Fibroblast of skin of left biceps (primary cell): ENCODE measurements at places on chromosomes 3 and 15.
A peak's percentile ranks its signal among the peaks of the same experiment; 100 is the strongest.

DNA sequence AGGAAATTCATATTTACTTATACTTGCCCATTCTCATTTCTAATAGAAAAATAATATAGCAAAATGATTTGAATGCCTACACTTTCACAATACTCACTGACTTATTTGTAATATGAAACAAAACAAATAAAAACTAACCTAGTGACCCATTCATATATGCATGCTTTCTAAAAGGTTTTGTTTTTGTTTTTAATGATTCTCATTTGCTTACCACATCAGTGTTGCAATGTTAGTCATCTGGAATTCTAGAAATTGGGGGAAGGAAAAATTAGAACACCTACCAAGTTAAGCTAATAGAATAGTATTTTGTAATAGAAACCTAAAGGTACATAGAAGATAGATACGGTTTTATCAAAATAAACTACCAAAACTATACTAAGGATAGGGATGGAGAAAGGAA, 214.1 kb upstream of the CNTN6 start:
- DNase-seq, result no peak

DNA sequence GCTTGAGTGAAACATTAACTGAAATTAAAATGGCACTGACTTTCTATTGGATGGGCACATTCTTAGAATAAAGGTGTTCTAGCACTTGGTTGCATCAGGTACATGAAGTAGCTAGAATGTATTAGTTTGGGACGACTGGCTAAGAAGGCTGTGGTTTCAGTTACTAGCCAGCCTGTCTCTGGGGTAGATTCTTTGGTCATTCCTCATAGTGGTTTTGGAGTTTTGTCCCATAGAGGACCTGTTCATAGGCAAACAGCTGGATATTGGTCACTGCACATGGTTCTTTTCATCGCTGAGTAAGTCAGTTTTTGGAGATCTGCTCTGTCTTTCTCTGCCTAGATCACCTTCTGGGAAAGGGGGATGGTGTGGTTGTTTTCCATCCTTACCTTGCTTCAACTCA, 55.3 kb downstream of the ADAMTSL3 start:
- DNase-seq, result no peak

GRCh38 chr3:25631989-25632388, 32.7 kb downstream of the TOP2B start:
- no peak for DNase-seq

- no peak for DNase-seq
Observed at GRCh38 chr3:71245971-71246880, 337.3 kb downstream of the FOXP1 start.

- no peak for DNase-seq
Observed at GRCh38 chr3:359672-360071, 163.1 kb downstream of the CHL1 start.

GRCh38 chr3:135757421-135757820, 208.1 kb upstream of the PPP2R3A start:
- DNase-seq, result no peak

DNA sequence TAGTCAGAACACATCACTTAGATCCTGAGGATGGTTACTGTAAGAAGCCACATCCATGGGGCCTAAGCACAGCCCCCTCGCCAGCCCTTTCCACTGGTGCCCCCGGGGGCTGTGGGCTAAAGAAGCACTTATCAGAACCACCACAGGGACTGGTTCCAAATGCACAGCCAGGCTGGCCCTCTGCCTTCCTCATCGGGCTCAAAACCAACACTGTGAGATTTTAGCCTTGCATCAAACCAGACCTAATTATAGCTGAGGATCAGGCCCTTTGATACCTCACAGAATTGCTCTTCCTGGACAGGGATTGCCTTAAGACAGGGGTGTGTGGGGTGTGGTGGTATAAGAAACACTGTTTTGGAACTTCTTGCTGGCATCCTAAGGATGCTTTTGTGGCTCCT, 23.7 kb downstream of the SRPRB start:
- DNase-seq, result no peak

DNA sequence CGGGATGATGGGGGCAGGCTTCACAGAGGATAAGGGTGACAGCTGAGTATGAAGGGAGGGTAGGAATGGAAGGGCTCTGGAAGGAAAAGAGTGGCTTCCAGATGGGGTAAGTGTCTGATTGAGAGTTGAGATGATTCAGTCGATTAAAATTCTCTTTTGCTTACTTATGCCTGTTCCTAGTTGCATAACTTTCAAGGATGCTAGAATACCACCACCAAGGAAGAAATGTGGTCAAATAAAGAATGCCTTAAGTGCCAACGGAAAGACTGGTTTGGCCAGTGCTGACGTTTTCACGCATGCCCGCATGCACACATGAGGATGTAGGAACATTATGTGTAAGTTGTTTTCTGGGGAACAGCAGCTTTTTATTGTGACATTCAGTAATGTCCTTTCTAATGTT, 263.4 kb upstream of the WNT5A start:
- peak; percentile 87 for DNase-seq

- no peak for DNase-seq
Observed at GRCh38 chr3:39327746-39328349, 1.7 kb upstream of the CCR8 start.

GRCh38 chr15:36917411-36918267, 182.7 kb downstream of the MEIS2 start:
- DNase-seq, result no peak
